ENCODE measurements at places on chromosomes 6 and 20.

- no peak for DNase-seq
Measured at GRCh38 chr20:62979876-62980373, 26.8 kb downstream of the BHLHE23 start.

GRCh38 chr20:46739431-46740213 lies 30.2 kb downstream of the SLC2A10 start:
- no peak for DNase-seq

- no peak for DNase-seq
Measured at GRCh38 chr6:41470029-41470330, 76.2 kb upstream of the FOXP4 start.

DNA sequence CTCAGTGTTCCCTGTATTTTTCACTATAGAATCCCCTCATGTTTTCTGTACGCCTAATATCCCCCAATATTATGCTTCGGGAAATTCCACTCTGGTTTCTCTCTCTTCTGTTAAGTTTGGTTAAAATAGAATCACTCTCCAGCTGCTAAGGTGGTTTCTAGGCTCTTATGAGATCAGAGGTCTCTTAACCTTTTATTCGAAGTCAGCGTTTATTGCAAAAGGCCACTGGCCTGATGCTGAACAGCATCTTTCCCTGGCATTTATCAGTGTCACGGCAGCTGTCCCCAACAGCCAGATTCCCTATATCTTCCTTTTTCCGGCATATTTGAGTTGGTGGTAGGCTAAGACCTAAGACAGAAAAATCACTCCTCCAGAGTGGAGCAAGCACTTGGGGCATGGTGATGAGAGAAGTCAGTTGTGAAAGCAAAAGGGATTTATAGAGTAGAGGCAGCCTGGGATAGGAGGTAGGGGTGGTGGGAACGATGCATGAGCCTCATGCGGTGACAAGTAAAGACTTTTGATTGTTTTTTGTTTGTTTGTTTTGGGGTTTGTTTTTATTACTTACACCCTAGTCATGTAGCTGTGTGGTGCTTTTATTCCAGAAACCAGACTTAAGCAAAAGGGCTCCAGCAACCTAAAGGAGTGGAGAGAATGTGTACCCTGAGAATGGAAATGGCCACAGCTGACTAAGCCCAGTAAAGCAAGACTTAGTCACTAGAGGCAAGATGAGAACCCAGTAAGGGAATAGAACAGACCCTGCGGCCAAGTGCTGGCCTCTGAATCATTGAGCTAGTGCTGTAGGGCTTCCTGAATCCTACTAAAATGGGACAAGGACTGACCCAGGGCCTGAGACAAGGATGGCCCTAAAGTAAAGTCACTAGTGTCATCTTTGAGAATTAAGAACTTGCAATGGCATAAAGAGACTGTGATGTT lies 233.0 kb upstream of the PRND start:
- no peak for DNase-seq

GRCh38 chr6:169416249-169416648 lies 162.6 kb upstream of the THBS2 start:
- no peak for DNase-seq

DNA sequence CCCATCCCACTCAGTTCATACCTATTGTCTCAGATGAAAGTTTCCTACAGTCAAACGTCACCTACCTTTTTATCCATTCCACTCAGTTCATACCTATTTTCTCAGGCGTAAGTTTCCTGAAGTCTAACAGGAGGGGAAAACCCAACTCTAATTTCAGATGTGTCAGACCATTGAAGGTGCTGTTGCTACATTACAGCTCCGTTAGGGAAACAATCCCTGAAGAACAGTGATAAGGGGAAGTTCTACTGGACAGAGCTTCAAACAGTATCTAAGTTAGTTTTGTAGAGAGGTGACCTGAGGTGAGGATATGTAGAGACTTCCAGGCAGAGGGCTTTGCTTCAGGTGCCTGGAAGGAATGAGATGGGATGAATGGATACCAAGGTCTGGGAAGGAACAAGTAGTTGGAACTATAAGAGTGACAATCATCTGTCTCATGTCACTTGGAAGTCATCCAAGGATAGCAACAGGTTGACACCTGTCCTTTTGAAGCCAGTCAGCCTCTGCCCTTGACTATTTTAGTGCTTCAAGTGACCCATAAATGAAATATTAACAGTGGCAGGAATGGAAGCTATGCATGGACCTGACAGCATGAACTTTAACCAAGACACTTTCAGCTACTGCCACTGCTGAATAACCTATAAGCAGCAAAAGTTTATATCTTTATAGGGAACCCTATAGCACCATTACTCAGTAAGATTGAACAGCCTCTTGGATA lies 191.6 kb upstream of the MOCS1 start:
- no peak for DNase-seq

DNA sequence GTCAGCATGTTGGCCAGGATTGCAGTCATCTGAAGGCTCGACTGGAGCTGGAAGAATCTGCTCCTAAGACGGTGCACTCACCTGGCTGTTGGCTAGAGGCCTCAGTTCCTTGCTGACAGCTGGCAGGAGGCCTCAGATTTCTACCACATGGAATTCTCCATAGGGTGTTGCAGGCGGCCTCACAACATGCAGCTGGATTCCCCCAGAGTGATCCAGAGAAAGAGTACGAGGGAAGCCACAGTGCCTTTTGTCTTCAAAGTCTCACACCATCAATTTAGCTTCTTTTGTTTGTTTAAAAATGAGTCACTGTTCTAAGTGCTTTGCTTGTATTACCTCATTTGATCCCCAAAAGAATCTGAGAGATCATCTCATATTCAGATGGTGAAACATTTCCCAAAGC lies 65.5 kb upstream of the FYN start:
- no peak for DNase-seq

DNA sequence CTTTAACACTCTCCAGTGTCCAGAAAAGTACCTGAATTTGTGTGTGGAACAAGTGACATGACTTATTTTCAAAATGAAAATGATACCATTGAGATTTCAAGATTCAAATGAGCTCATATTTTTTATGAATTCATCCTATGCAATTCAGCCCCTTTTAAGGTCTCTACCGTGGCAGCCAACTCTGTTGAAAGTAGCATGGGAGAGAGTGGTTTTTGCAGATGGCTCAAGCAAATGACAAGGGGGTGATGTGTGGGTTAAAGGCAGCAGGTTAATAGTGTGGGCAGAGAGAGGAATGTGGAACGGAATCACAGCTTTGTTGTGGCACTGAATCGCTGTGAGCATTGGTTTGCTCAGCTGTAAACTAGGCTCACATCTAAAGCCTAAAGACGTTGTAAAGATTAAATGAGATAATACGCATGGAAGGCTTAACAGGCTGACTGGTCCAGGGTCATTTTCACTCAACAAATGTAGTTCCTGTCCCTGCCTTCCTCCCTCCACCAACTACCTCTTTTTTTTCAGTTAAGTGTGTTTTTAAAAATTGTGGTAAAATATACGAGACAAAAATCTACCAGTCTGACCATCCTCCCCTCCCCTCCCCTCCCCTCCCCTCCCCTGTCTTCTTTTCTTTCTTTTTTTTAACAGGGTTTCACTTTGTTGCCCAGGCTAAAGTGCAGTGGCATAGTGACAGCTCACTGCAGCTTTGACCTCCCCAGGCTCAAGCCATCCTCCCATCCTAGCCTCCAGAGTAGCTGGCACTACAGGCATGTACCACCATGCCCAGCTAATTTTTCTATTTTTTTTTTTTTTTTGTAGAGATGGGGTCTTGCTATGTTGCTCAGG lies 114.7 kb upstream of the ZNF217 start:
- DNase-seq: peak; percentile 88

- DNase-seq: no peak
Measured at GRCh38 chr6:92473056-92473455, 946.3 kb downstream of the EPHA7 start.

DNA sequence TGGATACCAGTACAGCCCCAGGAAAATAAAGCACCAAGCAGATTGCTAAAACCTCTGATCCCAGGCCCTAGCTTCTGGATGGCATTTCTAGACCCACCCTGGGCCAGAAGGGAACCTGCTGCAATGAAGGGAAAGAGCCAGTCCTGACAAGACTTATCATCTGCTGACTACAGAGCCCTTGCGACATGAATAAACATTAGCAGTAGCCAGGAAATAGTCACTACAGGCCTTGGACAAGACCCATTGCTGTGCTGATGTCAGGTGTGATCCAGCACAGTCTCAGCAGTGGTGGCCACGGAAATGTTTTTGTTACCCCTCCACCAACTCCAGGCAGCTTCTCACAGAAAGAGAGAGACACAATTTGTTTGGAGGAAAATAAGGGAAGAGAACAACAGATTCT lies 399.3 kb downstream of the HAO1 start:
- DNase-seq: no peak

GRCh38 chr6:98834060-98835031 lies at the start of gene POU3F2:
POU3F2 (plus strand) TSS chr6:98834574; CDS start chr6:98834874, 300 bp downstream.
- DNase-seq: peak; percentile 90

DNA sequence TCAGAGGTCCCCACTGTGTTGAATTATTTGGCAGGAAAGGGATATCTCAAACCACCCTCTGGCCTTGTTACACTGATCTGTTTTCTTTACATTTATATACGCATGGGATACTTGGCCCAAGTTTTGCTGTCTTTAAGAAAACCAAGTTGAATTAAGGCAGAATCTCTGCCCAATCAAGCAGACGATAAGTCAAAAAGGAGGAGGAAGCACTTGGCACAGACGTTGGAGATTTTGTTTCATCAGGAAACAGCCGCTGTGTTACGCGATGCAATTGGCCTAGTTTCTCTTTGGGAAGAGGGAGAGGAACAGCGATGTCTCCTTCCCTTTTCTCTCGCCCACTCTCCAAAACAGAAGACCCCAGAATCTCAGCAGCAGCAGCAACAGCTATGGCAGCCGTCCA lies 20.2 kb upstream of the NAA20 start:
- no peak for DNase-seq

DNA sequence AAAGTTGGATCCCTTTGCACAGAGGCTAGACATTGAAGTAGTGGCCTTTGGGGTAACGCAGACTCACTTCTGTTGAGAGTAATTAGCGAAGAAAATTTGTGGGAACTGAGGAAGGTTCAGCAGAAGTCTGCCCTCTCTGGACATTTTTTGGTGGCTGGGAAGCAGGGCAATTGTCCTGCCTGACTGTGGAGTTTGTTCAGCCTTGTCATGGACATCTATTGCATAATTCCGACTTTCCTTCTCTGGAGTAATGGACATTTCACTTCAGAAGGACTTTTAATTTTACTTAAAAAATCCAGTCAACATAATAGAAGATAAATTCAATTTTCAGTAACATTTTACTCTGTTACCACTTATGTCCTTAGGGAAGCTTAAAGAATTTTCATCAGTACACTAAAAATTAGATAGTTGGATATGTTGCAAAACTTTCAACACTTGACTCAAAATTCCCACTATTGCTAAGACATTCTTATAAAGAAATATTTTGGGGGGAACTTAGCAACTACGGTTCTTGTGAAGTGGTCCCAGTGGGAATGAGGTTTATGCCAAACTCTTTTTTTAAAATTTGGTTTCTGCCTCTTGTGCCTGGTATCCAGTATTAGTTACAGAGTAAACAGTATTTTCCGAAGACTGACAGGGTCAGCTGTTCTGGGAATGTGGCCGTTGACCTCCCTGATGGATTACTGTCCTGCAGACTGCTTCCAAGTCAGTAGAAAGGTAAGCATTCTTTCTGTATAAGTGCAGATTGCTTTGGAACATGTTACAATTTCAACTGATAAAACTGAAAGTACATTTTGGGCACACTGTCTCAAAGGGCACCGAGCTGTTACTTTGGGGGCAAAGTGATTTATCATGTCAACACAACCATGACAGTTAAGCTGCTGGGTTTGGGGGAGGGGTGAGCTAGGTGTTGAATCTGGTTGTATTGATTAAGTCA lies 100.6 kb upstream of the MLIP start:
- DNase-seq: no peak

- no peak for DNase-seq
Measured at GRCh38 chr20:50089140-50089786, 23.7 kb downstream of the UBE2V1 start.

DNA sequence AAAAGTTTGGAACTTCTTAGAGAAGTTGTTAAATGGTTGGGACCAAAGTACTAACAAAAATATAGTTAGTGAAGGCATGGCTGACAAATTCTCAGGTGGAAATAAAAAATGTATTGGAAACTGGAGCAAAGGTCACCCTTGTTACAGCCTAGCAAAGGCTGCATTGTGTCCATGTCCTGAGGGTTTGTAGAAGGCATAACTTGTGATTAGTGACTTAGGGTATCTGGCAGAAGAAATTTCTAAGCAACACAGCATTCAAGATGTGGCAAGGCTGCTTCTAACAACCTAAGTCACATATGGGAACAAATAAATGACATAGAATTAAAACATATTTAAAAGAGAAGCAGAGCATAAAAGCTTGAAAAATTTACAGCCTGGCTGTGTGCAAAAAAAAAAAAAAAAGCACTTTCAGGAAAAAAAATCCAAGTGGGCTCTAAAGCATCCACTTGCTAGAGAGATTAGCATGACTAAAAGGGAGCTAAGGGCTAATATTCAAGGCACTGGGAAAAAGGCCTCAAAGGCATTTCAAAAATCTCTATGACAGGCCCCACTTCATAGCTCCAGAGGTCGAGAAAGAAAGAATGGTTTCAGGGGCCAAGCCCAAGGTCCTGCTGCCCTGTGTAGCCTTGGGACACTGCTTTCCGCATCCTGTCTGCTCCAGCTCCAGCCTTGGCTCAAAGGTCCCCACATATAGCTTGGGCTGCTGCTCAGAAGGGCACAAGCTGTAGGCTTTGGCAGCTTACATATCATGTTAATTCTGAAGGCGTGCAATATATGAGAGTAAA lies 453.2 kb upstream of the PTCHD4 start:
- DNase-seq: no peak

Measured in DND-41 (cell line).